ENCODE measurements at places on chromosomes 5 and 9. TPM values are rescaled to one million over a fixed set of nuclear protein-coding genes. Genes with fewer than 3 reads are reported as not detected.

- DNase-seq = no peak
Observed at GRCh38 chr5:170293273-170293672, 4.3 kb downstream of the LCP2 start.

GRCh38 chr5:81045389-81045807, 85.2 kb downstream of the RASGRF2 start:
- no peak for DNase-seq

DNA sequence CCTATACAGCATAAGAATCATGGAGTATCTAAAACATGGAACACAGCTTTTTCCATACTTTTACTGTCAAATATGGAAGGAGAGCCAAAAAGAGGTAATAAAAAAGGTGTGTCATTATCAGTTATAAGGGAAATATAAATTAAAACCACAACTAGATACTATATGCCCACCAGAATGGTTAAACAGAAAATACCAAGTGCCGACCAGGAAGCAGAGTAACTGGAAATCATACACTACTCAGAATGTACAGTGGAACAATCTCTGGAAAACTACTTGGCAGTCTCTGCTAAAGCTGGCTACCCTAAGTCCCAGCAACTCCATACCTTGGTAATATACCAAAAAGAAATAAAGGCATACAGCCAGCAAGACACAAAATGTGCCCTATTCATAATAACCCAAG, 2.4 kb downstream of the PAIP1 start:
- no peak for DNase-seq

- no peak for DNase-seq
Observed at GRCh38 chr5:175508896-175509295, 30.5 kb downstream of the SFXN1 start.

Gene SLC6A19
- total RNA-seq = not detected

DNA sequence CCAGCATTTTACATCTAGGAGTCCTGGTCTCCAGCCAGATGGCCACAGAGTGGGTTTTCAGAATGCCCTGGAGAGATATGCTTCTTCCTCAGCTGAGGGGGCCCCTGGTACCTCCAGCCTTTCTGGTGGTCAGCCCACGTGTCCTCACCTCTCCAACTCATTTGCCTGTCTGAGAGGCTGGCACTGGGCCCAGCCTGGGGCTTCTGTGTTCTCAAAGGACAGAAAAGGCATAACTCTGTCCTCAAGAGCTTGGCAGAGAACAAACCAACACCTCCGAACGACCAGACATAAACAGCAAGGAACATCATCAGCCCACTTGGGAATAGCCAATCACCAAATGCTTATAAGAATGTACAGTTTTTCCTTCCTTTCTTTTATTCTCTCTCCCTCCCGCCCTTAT, 17.1 kb downstream of the ENG start:
- peak; percentile 45 for DNase-seq

Gene GALNT12
- 2.2 TPM for total RNA-seq

DNA sequence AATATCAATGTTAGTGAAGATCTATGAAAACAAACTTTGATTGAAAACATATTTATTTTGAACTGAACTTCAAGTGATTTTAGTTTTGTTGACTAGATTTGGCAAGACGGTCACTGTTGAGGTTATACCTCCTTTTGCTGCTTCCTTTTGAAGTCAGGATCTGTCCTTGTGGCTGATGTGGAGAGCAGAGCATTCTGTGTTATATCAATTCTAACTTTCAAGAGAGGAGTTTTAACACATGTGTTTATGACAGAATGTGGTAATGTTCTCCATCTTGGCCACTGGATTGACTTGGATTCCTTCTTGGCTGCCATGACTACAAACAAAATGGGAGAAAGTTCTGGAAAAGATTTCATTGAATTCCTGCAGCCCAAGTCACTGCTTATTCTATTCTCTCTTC, 104.0 kb upstream of the ACTBL2 start:
- DNase-seq = no peak

Gene PCDHGC5
- total RNA-seq = 1.7 TPM

- no peak for DNase-seq
Observed at GRCh38 chr5:106159616-106160015, 1511.1 kb downstream of the EFNA5 start.

DNA sequence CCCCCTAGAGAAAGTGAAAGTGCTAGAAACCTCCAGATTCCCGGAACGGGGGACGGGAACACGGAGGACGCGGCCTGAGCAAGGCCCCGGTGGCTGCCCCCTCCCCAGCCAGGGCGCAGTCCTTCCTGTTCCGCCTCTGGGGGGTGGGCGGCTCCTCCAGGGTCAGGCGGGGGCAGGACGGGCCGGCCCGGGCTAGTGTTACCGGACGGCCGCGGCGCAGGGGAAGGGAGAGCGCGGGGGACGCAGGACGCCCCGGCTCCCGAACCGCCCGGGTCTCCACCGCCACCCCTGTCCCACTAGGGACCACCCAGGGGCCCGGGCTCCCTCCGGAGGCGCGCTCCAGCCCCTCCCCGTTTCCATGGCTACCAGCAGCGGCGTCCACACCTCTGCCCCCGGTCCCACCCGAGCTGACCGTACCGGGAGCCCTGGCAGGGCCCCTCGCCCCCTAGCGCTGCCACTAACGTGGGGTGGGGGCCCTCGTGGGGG, 579 bp downstream of the SLC12A7 start:
- no peak for DNase-seq

- no peak for DNase-seq
Observed at GRCh38 chr5:52491071-52491787, 296.5 kb upstream of the ITGA1 start.
